ENCODE measurements at places on chromosomes 11 and 22.

DNA sequence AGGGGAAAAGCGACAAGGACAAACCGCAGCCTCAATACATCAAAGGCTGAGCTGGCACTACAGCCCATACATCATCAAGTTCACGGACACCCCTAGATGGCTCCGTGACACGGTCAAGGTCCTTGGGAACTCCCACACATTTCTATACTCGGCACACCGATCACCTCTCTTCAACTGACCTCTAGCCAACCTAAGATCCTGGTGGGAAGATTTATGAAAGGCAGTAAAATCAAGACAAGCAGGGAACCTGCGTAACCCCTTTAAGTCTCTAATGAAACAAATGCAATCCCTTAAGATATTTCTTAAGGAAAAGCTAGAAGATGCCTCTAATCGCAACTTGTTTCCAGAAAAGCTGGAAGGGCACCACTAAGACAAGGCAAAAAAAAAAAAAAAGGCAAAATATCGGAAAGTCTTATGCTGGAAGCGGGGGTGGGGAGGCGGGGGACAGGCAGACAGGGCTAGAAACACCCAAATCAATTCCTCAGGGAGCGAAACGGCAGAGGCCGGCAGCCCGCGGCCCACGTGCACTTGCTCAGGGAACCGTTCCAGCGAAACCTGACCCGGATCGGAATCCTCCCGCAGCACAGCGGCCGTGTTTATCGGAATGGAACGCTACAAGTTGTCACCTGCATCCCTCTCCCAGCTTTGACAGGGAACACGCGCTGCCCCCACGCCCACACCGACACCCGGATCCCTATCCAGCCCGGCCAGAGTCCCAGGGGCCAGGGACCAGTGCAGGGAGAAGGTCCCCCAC lies 1.4 kb downstream of the ARHGAP20 start:
- no peak for DNase-seq

- DNase-seq, result no peak
These were observed 116.6 kb downstream of the PLEKHA7 start for GRCh38 chr11:16897470-16898061.

DNA sequence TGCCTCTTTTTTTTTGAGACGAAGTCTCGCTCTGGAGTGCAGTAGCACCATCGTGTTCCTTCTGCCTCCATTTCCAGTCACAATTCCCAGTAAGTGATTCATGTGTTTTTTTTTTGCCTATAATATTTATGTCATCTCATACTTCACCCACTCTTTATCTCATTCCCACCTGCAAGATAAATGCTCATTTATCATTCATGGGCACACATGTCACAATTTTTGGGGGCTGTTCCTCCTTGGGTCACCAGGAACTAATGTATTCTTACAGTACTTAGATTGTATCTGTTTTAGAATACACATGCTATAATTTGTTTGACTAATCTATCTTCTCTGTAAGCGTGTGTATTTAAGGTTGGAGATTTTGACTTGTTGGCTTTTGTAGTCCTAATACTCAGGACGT lies 222.7 kb downstream of the SWAP70 start:
- no peak for DNase-seq

GRCh38 chr22:40363059-40363458 lies 7.3 kb upstream of the SGSM3 start:
- no peak for DNase-seq

GRCh38 chr11:58957922-58958321 lies 18.6 kb downstream of the GLYATL1 start:
- peak; percentile 50 for DNase-seq

DNA sequence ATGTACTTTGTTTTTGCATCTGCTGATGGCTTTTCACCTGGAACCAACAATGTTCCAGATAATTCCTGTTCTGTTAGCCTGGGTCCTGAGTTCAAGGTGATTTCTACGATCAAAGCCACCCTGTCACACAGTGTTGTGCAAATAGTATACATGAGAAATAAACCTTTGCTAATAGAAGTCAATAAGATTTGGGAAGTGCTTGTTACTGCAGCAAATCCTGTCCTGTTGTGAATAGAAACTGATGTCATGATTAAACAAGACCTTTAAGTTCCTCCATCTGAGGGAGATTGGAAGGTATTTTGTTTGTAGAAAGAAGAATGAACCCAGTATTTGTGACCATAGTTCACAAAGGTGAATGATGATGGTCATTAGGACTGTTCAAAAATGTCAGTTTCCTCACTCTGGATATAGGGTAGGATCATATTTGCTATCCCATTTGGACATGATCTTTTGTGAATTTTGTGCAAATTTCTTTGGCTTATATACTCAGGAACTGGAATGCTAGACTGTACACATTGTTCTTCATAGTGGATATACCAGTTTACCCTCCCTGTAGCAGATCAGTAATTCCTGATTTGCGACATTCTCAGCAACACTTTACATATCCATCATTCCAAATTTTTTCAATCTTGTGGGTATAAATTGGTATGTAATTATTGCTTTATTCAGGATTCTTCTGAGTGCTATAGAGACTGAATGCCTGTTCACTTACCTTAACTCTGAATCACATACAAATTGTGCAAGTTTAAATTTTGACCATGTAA lies 428.5 kb downstream of the METTL15 start:
- no peak for DNase-seq

GRCh38 chr11:135008001-135008405 lies 596.0 kb upstream of the B3GAT1 start:
- no peak for DNase-seq

- no peak for DNase-seq
These were observed 87.5 kb downstream of the TP53I11 start for GRCh38 chr11:44863231-44863630.

DNA sequence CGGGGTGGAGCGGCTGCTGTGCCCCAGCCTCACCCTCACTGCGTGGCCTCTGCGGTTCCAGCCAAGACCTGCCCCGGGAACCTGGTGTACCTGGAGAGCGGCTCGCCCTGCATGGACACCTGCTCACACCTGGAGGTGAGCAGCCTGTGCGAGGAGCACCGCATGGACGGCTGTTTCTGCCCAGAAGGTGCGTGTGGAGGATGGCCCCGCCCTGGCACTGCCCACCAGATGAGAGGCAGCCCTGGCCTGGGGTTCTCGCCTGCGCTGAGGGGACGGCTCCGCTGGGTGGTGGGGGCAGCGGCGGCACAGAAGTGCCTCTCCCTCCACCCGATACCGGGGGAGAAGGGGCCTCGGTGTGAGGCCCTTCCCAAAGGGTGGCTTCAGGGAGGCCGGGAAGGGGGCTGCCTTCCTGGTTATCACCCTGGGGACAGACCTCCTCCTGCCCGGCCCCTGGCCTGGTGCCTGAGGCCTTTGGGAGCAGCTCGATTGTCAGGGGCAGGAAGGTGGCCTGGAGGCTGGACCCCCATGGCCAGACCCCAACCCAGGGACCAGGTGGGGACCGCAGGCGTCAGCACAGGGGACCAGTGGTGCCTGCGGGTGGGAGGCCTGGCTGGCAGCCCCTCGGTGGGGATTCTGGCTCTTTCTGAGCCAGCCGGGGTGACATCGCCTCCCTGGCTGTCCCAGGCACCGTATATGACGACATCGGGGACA lies 7.1 kb downstream of the MUC2 start:
- no peak for DNase-seq

DNA sequence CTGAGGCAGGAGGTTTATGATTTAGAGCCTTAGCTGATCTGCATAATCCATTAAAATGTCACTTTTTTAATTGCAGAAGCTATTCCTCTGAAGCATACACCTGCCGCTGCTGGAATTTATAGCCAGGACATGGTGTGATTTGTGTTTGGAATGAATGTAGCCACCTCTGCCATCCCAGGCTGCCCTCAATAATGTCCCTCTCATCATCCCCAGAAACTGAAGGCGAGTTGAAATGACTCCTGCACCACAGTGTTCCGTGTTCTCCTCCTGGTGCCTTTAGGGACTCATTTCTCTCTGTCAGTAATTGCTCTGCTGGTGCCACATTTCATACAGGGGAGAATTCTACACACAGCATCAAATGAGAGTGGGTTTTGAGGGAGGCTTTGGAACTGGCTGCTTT lies 191.0 kb downstream of the C11orf91 start:
- DNase-seq, result no peak

GRCh38 chr11:47078751-47079521 lies 97.7 kb downstream of the ARFGAP2 start:
- DNase-seq, result no peak

DNA sequence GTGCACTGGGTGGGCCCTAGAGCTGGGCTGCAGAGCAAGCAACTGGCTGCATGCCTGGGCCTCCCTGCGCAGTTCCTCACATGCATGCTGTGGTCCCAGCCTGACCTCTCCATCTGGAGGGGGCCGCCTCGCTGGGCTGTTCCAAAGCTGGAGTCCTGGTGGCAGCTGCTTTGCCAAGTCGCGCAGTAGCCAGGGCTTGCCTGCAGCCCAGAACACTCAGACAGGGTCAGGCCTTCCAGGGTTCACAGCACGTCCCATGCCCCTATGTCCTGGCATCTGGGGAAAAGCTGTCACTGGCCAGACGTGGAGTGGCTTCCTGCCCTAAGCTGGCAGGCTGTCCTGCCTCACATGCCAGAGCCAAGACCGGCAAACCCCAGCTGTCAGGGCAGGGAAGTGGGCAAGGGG lies 16.5 kb upstream of the CDC42EP2 start:
- DNase-seq, result no peak

- no peak for DNase-seq
These were observed 23.0 kb downstream of the MOGAT2 start for GRCh38 chr11:75740681-75741080.

- no peak for DNase-seq
These were observed 374.8 kb downstream of the DYNC2H1 start for GRCh38 chr11:103483996-103484395.

- no peak for DNase-seq
These were observed 67.9 kb downstream of the YAP1 start for GRCh38 chr11:102177974-102178631.

- no peak for DNase-seq
These were observed 111.2 kb upstream of the FGF3 start for GRCh38 chr11:69930081-69931059.

- peak; percentile 7 for DNase-seq
These were observed 101.7 kb downstream of the FAM181B start for GRCh38 chr11:82631722-82632630.

GRCh38 chr22:46117206-46118199 lies 32.8 kb upstream of the PPARA start:
- no peak for DNase-seq

DNA sequence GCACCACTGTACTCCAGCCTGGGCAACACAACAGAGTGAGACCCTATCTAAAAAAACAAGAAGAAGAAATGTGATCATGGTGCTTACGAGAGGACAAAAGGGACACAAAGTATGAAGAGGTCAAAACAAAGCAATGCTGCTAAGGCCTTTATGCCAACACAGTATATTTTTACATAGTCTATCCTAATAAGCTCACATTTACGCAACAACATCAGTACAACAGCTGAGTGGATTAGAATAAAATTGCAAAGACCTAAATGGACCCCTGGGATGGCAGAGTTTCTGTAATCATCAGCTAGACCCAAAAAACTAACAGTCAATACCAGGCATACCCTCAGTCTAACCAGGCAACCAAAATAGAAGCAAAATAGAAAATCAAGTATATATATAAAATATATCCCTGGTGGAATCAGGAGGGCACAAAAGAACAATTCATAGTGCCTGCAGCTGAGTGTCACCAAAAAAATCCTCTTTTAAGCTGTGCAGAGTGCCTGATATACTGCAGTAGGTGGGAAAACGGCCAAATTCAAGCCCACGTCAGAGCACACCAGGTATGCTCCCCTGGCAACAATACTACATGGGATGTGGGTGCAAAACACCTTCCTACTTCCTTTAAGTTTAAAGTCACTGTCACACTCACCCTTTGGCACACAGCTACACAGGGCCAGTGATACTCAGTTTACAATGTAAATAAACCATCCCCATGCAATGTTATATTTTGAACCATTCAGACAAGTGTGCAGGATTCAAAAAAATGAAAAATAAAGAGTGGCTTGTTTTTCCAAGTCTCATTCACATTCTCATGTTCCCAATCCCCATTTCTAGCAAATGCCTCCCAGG lies 57.8 kb downstream of the RBFOX2 start:
- DNase-seq, result no peak

DNA sequence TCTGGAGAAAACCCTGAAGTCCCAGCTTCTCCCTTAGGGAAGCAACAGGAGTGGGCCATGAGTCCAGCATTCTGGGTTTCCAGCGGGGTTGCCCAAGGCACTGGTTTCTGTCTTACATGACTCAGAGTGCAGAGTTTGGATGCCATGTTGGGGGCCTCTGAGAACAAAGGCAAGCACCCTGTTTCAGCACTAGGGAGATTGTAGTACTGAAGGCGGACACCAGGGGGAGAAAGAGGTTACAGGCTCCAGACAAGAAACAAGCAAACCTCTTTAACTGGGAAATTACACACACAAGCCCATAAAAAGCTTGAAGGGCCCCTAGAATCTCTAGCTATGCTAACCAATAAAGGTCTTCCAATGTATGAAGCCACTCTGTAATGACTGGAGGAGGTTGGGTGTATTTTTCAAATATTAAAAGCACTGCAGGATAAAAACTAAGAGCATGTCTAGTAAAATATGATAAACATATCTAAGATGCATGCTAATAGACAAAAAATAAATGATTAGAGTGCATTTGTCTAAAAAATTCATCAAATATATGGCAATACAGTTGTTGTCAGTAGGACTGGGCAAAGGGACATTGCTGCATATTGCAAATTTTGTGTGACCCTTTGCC lies 7.1 kb downstream of the MS4A6E start:
- DNase-seq, result peak; percentile 57

- no peak for DNase-seq
These were observed 25.7 kb downstream of the AMOTL1 start for GRCh38 chr11:94793822-94794221.
